ENCODE measurements at places on chromosomes 12 and 14.

GRCh38 chr12:65532764-65533163 lies 254.3 kb downstream of the MSRB3 start:
- DNase-seq, result no peak

DNA sequence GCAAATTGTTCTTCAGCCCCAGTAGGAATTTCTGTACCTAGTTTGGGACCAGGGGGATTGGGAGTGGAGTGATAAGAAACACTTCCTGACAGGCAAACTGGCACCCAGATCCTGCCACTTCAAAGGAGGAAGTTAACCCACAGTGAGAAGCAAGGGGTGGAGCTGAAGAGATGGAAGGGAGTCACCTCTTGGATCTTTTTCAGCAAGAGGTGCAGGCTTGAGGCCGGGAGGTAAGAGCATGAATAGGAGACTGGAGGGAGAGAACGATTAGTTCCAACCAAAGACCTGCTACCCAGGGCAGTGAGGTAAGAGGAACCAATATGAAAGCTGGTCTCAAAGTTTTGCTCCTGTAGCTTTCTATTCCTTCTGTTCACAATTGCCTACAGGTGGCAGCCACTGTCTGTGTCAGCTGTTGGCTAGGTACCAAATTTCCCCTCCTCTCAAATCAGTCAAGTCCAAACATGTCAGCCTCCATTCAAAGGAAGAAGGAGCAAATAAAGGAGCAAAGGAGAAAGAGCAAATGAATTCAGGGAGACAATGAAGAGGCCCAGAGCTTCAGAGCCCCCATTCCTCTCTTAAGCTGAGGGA lies 14.9 kb upstream of the TAC3 start:
- no peak for DNase-seq

GRCh38 chr12:123142518-123142840 lies 8.4 kb downstream of the PITPNM2 start:
- DNase-seq, result no peak

DNA sequence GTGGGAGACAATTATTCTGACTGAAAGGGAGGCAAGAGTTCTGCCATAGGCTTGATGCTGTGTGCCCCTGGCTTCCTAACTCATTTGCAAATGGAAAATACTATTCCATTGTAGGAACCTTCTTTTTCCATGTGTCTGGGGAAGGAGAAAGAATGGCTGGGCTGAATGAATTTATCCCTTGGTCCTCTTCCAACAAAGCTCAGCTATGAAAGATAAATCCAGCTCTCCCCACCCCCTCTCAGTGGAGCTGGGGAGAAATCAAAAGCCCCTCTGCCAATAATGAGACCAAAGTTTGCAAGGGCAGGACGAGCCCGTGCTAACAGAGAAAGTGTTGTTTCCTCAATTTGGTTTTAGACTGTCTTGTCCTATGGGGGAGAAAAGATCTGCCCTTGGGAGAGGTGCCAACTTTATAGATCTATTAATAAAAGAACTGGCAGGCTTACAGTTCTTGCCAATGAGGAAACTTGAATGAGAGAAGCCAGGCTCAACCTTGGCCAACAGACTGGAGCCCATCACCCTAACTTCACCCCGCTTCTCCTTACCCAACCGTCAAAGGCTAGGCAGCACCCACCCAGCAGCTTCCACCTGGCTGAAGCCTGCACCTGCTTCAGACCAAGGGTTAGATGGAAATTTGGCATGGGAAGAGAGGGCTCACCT lies 8.9 kb upstream of the TCL1B start:
- DNase-seq, result no peak

GRCh38 chr14:93884950-93885349 lies 42.2 kb upstream of the FAM181A start:
- no peak for DNase-seq

DNA sequence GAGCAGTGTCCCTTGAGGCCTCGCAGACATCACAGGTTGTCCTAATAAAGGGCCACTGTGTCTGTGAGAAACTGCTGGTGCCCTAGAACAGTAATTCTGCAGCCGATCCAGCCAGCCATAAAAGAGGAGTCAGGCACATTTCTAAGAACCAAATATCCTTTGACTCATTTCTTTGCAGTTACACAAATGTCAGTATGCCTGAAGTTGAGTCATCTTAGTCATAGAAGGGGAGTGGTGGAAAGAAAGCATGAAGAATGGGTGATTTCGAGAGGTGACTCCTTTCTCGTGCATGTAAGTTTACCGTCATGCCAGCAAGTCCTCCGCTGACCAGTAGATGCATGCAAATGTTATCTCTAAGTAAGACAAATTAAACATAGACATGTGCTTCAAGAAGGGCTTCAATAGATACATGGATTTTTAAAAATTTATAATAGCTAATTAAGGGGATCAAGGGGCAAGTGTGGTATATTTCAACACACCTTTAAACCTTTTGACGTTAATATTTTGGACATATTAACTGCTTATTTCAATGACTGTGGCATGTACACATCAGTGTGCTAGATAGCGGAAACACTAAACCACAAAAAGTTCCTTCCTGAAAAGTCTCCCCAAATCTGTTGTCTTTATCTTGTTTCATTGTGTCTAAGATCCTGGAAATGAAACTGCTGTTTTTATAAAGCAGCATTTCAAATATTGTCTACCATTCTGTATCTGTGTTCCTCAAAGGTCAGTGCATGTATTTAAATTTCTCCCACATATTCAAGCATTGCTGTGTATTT lies 497.4 kb downstream of the NPAS3 start:
- DNase-seq, result no peak

GRCh38 chr14:94805680-94806288 lies 35.9 kb upstream of the GSC start:
- no peak for DNase-seq

- DNase-seq, result no peak
These were observed 283.2 kb downstream of the RPAP3 start for GRCh38 chr12:47422611-47423010.

GRCh38 chr12:41074473-41074769 lies 113.7 kb upstream of the PDZRN4 start:
- no peak for DNase-seq

DNA sequence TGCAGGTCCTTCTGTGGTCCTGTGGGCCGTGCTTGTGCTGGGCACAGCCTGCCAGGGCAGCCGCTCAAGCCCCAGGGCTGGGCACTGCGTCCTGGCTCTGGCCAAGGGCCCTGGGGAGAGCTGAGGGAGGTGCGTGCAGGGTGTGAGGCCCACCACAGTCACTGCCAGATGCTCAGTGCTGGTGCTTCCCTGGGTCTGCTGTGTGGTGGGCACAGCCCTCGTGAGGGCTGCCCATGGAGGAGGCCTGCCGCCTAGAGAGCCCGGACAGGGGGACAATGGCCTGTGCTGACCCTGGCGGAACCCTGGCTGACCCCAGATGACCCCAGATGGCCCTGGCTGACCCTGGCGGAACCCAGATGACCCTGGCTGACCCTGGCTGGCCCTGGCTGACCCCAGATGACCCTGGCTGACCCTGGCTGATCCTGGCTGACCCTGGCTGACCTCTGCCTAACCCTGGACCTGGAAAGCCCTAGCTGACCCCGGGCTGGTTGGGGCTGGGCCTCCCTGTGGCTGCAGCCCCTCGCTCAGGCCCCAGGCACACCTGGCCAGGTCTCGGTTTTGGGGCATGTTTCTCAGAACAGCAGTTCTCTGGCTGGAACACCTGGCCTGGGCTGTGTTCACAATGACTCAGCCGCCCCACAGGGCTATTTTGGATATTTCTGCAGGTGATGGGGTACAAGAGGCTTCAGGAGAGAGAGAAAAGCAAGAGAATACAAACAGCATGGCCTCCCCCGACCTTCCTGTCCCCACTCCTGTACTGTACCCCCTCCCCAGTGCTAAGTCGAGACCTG lies 55.4 kb downstream of the TMEM121 start:
- no peak for DNase-seq

- no peak for DNase-seq
These were observed 880 bp downstream of the PNMA1 start for GRCh38 chr14:73713206-73713802.

DNA sequence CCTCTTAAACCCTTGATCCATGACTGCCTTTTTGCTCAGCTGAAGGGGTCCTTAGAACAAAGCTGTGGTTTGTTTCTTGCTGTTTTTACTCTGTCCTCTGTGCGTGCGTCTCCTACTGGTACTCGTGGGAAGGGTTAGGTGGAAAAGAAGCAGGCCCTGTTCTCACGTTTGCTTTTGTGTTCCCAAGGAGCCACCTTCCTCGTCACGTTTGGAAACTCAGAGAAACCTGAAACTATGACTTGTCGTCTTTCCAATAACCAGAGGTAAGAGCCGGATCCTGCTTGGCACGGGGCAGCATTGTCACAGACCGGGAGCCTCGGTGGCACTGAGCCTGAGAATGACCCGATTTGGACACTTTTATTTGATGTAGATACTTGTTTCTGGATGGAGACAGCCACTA lies 13.1 kb downstream of the ZFYVE21 start:
- DNase-seq, result no peak

- DNase-seq, result no peak
These were observed 62.6 kb downstream of the TMEM117 start for GRCh38 chr12:43898474-43898873.

DNA sequence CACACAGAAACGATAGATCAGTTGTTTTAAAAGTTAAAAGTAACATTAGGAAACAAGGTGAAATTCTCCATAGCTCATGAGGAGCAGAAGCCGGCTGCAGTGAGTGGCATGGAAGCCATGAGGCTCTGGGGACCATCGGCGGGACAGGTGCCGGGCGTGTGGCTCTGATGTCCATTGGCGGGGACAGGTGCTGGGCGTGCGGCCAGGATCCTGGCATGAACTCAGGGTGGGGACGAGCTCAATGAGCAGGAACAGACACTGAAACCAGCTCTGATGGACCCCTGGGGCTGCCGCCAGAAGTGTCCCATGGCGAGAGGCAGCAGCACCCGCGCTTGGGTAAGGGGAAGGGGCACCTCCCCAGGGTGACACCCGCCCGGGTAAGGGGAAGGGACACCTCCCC lies 75.1 kb downstream of the NOC4L start:
- no peak for DNase-seq

- no peak for DNase-seq
These were observed 160.0 kb downstream of the ADGRD1 start for GRCh38 chr12:131113568-131114270.

GRCh38 chr12:172732-173161 lies 41.2 kb downstream of the SLC6A12 start:
- no peak for DNase-seq

GRCh38 chr14:99878563-99878962 lies 85.3 kb downstream of the EML1 start:
- no peak for DNase-seq

All from activated naive CD8-positive, alpha-beta T cell treated with anti-CD3 and anti-CD28 coated beads, Interleukin-2, amount 50 U/mL, for 16 hours (primary cell).